ENCODE measurements at places on chromosomes 5 and 9. TPM values are rescaled to one million over a fixed set of nuclear protein-coding genes. Genes with fewer than 3 reads are reported as not detected.

C5orf52 gene
- total RNA-seq: not detected

GAS1 gene
- 22.3 TPM for total RNA-seq

POC5 gene
- 3.0 TPM for total RNA-seq

DNA sequence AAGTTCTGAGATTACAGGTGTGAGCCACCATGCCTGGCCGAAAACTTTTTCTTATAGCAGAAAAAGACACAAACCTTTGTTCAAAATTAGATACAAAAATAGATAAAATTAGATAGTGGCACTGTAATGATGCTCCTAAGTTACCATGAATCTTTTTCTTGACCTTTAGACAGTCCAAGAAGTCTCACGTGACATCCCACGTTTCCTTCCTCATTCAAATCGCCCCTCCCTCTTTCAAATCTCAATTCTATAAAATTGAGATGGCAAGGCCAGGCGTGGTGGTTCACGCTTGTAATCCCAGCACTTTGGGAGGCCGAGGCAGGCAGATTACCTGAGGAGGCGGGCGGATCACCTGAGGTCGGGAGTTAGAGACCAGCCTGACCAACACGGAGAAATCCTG is 7.7 kb upstream of the ZCCHC10 start:
- no peak for DNase-seq

GRCh38 chr5:76264681-76265080 is 138.4 kb upstream of the IQGAP2 start:
- no peak for DNase-seq

GRCh38 chr9:89815903-89816573 is 211.2 kb downstream of the GADD45G start:
- peak; percentile 78 for DNase-seq

- DNase-seq: no peak
These were observed 686 bp upstream of the COL27A1 start for GRCh38 chr9:114154600-114155102.

DNA sequence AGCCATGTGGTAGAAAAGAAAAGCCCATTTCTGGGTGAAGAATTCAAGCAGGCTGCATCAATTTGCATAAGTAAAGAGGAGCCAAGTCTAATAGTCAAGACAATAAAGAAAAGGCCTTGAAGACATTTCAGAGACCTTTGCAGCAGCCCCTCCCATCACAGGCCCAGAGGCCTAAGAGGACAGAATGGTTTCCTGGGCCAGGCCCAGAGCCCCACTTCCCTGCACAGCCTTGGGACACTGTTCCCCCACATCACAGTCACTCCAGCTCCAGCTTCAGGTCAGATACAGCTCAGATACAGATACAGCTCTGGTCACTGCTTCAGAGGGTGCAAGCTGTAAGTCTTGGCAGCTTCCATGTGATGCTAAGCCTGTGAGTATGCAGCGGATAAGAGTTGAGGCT is 29.1 kb downstream of the PLGRKT start:
- no peak for DNase-seq

- no peak for DNase-seq
These were observed 48.2 kb downstream of the GABBR2 start for GRCh38 chr9:98660541-98660940.

GRCh38 chr5:78830528-78831046 is 154.5 kb downstream of the ARSB start:
- no peak for DNase-seq

DNA sequence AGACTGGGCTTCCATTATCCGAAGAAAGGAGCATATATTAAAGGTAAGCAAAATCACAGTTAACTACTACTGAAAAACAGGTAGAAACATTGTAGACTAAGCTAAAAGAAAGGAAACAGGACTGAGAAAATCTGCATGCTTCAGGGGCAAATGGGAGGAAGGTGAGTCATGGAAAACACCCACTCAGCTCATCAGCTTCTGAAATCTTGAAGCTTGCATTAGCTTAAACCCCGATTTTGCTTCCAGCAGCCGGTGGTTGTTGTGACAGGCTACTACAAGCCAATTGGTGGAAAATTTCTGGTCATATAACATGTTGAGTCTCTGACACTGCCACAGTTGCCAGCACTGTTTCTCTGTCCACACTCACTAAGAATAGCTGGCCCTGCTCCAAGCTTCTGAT is 179.6 kb upstream of the PUM3 start:
- DNase-seq: no peak

- no peak for DNase-seq
These were observed 35.8 kb upstream of the LCP2 start for GRCh38 chr5:170333161-170333910.

DNA sequence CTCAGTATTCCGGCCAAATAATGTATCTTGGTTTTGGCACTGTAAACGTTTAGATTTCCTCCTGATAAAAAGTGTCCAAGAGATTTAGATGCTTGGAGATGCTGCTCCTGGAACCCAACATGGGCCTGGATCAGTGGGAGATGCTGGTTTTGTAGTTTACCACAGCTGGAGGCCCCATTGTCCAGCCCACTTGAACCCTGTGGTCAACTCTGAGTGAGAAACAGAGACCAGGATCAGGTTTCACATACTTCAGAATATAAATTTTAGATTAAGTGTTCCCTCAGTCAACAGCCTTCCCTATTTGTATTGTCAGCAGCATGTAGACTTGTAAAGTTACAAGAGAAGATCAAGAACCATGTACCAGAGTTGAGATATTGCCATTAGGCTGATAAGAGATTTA is 144.7 kb upstream of the C9orf72 start:
- DNase-seq: no peak
